RPMI7951 (cell line): ENCODE measurements at places on chromosomes 6 and 20. TPM values are rescaled to one million over a fixed set of nuclear protein-coding genes. Genes with fewer than 3 reads are reported as not detected.

The OR2B6 gene
- not detected in 2 replicates for total RNA-seq

The TNFRSF6B gene
- 0.36 and 1.1 TPM in 2 replicates for total RNA-seq

The ARMC12 gene
- not detected in 2 replicates for total RNA-seq

The TFAP2D gene
- total RNA-seq: not detected in 2 replicates

The AAR2 gene
- total RNA-seq: 37.7 and 43.3 TPM in 2 replicates

The ADAM33 gene
- 3.0 and 3.6 TPM in 2 replicates for total RNA-seq

The TRIM38 gene
- 7.7 and 9.1 TPM in 2 replicates for total RNA-seq
